ENCODE measurements at places on chromosomes 11 and 22. TPM values are rescaled to one million over a fixed set of nuclear protein-coding genes. Genes with fewer than 3 reads are reported as not detected.

MS4A6E gene
- not detected for total RNA-seq

MS4A6A gene
- total RNA-seq, result 2.5 TPM

GAL gene
- 1.8 TPM for total RNA-seq

CRYBB2 gene
- not detected for total RNA-seq

PRG2 gene
- total RNA-seq, result 0.46 TPM

CSNK2A3 gene
- 6.9 TPM for total RNA-seq

PTGDR2 gene
- 1.8 TPM for total RNA-seq

NAALADL1 gene
- 4.2 TPM for total RNA-seq

KIF18A gene
- total RNA-seq, result 6.9 TPM
